Brain microvascular endothelial cell (primary cell): ENCODE measurements at places on chromosomes 3 and 15.

DNA sequence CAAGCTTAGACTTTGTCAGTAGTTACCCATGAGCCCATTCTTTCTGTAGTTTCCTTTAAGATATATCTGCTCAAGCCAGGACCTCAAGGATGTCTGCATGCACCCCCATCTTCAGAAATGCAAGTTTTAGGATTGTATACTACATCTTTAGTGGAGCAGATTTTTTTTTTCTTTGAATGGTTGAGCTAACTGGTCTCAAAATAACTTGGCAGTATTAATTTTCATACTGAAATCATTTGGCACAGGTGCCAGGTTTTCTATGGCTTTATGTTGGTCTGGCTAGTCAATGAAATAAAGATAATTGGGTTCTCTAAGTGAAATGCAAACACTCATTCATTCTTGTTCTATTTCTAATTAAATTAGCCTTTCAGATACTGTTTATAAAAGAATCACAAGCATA lies 108.9 kb downstream of the ATG7 start:
- no peak for DNase-seq

DNA sequence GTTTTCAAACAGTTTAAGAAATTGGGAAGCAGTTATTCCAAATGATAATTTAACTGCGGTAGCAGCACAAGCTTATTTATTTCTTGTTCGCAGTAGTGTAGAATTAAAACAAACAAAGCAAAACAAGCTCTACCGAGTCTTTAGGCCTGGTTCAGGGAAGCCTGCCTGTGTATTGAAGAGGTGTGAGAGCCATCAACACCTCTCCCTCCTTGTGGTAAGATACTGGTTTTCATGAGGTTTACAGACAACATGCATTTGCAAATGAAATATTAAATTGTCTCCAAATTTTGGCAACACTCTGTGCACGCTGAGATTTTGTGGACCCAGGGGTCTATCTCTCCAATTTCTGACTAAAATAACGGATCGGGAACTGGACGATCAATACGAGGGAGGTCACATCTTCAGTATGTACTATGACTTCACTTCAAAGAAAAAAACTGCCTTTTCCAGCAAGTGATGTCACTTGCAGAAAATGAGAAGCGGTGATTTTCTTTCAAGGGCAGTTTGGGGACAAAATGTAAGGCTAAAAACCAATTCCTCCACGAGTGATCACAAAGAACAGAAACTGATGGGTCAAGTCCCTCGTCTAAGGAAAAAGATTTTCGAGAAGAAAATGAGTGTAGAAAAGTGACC lies 721 bp downstream of the ATR start:
- DNase-seq, result peak; percentile 5

- no peak for DNase-seq
Observed at GRCh38 chr3:111248406-111248805, 176.8 kb downstream of the NECTIN3 start.

- DNase-seq, result no peak
Observed at GRCh38 chr3:189927975-189928895, 192.5 kb downstream of the P3H2 start.

DNA sequence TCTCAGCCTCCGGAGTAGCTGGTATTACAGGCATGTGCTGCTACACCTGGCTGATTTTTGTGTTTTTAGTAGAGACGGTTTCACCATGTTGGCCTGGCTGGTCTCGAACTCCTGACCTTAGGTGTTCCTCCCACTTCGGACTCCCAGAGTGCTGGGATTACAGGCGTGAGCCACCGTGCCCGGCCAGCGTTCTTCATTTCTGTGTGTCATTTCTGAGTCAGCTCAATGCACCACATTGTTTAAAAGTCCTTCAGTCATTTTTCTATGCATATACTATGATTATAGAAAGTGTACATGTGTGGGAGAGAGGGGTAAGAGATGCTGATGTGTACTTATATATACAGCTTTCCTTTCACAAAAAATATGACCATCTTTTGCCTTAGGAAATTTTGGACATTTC lies 2.1 kb downstream of the QTRT2 start:
- DNase-seq, result no peak

DNA sequence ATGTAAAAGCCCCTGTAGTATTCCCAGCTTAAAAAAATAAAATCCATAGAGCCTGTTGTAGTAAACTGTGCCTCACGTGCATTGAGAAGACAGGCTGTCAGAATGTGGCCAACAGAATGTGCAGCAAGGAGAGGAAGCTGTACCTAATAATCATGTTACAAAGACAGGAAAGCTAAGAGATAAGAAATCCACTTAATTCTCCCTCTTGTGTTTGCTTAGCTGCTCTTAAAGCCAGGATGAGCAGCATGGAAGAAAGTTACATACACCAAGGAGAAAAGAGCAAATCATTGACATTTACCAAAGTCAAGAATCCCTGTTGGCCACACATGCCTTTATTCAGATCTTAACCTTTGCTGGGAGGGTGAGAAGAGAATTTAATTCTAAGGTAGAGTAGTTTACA lies 85.9 kb downstream of the TNIK start:
- DNase-seq, result no peak

DNA sequence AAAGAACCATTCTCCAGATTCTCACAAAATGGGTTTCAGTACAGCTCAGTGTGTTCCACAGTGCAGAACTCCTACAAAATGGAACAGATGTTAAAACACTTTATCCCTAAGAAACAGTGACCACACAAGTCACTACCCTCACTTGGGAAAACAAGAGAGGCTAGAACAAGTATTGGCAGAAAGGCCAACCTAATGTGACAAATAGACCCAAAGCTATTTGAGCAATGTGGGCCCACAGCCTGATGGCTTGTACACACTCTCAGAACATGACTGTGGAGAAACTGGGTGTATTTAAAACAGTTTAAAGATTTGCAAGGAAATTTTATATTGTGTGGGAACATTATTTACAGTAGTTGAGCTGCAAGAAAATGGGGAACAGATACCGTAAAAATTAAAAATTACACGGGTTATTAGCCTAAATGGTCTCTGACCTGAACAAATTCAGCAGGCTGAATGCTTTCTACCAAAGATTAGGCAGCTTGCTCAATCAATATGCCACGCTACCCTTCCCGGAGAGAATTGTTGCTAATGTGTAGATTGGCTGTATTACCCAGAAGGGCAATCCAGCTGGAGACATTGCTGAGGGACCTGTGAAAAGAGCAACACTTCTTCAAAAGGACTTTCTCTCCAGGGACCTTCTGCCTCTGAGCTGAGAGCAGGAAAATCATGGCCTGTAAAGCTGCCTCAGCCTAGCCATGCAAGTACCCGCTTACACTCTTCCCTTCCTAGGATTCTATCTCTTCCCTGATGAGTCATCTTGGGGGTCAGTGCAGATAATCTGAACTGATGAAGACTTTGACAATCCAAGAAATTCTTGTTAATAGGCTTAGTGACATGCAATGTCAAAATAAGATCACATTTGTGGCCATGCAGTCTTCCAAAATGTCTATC lies 97.1 kb downstream of the STRIT1 start:
- DNase-seq, result no peak

DNA sequence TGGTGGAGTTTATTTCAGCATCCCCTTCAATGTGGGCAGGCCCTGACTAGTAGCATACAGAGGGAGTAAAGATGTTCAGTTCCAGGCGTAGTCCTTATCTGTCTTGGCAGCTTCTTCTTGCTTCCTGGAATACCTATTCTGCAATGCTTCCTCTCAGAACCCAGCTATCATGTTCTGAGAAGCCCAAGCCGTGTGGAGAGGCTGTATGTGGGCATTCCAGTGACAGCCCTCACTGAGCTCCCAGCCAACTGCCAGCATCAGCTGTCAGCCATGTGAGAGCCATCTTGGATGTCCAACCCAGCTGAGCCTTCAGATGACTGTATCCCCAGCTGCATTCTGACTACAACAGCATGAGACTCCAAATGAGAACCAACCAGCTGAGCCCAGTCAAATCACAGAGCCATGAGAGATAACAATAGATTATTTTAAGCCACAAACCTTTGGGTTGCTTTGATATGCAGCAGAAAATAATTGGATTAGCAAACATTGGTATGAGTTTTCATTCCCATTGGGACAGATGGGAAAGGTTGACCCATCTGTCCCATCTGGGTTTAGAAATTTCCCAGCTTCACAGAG lies 8.4 kb upstream of the CMTM7 start:
- DNase-seq, result no peak

GRCh38 chr3:116614795-116615362 lies 94.7 kb upstream of the TUSC7 start:
- no peak for DNase-seq

- no peak for DNase-seq
Observed at GRCh38 chr15:75030023-75030413, 6.6 kb downstream of the PPCDC start.

- DNase-seq, result no peak
Observed at GRCh38 chr15:63366451-63366850, 15.2 kb downstream of the CA12 start.

DNA sequence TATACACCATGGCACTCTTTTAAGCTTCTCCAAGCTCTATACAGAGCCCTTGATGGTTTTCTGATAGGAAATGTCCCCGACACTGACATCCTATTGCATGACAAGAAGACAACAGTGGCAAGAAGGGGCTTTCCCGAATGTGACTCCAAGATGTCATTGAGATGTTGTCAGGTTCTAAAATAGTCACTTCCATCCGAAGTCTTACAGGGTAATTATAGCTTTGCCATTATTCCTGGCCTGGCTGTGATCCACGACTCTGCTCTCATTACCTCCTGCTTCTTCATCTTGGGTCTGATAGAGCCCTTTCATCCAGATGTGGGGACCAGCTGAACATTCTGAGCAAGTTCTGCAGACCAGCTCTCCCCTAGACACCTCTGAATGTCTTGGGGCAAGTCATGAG lies 40.6 kb upstream of the ADAMTS9 start:
- no peak for DNase-seq

GRCh38 chr15:67906382-67906781 lies 66.5 kb upstream of the RNU6-1 start:
- no peak for DNase-seq

DNA sequence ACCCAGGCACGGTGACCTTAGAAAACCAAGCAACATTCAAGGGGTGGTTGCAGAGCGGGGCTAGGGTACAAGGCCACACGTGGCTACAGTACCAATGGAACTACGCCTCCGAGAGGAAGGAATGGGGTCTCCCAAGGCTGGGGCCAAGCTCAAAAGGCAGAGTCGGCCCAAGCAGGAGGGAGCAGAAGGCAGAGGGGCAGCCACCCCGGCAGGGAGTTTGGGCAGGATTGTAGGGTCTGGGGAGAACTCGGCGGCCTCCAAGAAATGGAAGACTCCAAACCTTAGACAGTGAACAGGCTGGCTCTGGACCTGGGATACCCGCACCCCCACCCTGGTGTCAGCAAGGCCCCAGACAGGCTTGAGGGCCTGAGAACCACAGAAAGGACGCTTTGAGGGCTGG lies 28.7 kb downstream of the ATRIP start:
- DNase-seq, result no peak

DNA sequence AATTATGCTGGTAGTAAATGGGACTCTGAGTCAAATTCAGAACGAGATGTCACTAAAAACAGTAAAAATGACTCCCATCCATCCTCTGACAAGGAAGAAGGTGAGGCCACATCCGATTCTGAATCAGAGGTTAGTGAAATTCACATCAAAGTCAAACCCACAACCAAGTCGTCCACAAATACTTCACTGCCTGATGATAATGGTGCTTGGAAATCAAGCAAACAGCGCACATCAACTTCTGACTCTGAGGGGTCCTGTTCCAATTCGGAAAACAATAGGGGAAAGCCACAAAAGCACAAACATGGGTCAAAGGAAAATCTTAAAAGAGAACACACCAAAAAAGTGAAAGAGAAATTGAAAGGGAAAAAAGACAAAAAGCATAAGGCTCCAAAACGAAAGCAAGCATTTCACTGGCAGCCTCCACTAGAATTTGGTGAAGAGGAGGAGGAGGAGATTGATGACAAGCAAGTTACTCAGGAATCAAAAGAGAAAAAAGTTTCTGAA lies 15.1 kb upstream of the ZBTB47 start:
- DNase-seq, result no peak

GRCh38 chr3:81743096-81744025 lies 18.1 kb downstream of the GBE1 start:
- peak; percentile 95 for DNase-seq

GRCh38 chr3:155629556-155629955 lies 115.3 kb downstream of the PLCH1 start:
- no peak for DNase-seq

GRCh38 chr3:130894130-130894985 lies 474 bp downstream of the ATP2C1 start:
- peak; percentile 8 for DNase-seq

GRCh38 chr3:99958222-99958912 lies 140.7 kb downstream of the CMSS1 start:
- DNase-seq, result no peak

- no peak for DNase-seq
Observed at GRCh38 chr3:139231555-139232281, 112.1 kb upstream of the MRPS22 start.

- DNase-seq, result no peak
Observed at GRCh38 chr3:23100106-23100505, 103.0 kb upstream of the UBE2E2 start.

- no peak for DNase-seq
Observed at GRCh38 chr15:101191242-101191641, 60.6 kb downstream of the CHSY1 start.

DNA sequence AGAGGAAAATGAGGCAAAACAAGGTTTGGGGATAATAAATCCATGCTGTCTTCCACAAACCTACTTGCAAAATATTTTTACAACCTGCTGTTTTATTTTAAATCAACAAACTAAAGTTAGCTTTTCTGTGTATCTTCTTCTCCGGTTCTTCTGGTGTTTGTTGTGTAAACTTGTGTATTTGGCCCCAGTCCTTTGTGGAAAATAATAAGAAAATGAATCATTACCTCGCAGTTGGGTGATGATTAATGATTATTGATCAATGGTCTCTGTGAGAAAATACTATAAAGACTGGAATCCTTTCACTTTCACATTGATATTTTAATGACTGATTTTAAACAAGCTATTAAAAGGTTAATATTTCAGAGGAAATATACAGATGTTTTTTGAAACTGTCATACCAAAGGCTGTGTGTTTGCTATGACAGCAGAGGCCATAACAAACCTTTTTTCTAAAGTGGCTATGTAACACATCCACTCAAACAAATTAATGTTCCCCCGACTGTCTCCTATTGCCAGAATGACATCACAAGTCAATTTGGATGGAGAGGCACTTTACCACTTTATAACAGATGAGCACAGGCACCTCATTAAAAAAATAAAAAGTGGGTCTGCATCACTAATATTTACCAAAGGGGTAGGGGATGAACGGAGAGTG lies 152.5 kb downstream of the MEX3B start:
- DNase-seq, result no peak

DNA sequence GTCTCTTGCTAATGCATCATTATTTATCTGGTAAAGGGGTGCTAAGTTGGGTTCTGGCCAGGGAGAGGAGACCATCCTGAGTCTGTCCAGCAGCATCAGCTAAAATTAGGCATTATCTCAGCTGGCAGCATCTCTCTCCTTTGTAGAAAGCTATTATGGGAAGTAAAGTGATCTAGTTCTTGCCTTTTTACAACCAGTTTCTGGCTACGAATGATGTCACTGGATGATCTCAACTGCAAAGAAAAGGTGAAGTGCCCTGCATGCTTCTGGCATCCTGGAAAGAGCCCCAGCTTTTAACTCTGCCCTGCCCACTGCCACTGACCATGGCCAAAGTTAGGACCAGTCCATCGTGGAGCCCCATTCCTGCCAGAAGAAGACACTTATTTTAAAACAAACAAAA lies 37.1 kb upstream of the IL12A start:
- DNase-seq, result no peak
